NCI-H69 (cell line): ENCODE measurements at places on chromosomes 5 and 9.

DNA sequence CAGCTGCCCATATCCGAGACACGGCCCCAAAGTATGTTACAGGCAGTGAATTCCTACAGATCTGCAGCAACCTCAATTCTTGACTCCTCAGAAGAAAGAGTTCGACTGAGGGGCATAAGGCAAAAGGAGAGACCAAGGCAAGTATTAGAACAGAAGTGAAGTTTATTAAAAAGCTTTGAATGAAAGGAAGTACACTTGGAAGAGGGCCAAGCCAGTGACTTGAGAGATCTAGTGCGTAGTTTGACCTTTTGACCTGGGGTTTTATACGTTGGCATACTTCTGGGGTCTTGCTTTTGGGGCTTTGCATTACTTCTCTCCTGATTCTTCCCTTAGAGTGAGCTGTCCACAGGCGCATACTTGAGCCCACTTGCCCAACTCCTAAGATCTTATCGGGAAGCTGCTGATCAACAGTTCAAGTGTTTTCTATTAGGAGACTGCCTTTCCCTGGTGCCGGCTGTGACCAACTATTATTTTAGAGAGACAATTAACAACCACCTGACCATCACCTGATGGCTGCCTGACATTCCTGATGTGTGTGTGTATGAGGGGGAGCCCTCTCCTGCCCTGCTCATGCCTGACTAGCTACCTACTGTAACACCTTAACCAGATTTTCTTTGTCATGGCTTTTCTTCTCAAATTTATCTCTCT lies 1.5 kb upstream of the DEPDC1B start:
- DNase-seq = peak; percentile 37

DNA sequence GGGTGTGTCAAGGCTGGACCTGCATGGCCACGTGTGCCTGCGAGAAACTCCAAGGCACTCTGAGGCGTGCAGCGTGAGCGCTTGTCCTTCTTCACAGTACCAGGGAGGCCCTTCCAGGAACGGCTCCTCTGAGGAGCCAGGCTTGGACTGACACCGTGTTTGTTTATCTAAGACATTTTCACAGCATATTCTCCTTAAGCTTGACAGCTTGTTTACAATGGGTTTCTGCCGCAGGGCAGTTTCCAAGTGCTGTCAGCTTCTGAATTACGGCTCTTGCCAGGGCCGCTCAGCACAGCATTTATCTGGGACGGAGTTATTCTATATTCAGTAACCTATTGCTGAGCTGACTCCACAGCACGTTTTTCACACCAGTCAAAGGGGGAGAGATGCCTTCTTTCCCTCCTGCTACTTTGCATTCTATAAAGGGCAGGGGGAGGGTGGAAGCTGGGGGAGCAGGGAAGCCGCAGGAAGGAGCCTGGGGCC lies 98.4 kb downstream of the LMNB1 start:
- peak; percentile 61 for DNase-seq

- no peak for DNase-seq
Measured at GRCh38 chr5:161311146-161311708, 235.3 kb downstream of the GABRB2 start.

- DNase-seq = no peak
Measured at GRCh38 chr5:143506836-143507552, 103.5 kb upstream of the NR3C1 start.

GRCh38 chr9:36550135-36550534 lies 22.6 kb upstream of the MELK start:
- DNase-seq = no peak

DNA sequence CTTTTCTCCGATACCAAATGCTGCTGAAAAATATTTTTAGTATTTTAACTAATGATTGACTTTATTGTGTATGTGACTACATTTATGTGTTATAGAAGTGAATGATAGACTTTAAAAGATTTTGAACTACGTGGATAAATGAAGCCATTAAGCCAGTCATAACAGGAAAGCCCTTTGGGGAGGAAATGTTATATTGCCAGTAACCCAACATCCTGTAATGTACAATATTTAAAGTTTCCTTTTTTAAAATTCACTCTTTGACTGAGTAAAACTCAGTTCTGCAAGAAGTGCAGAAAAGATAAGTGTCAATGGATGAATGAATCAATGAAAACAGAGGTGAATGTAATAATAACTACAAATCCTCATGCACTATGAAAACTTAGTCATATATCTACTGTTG lies 102.6 kb upstream of the TLE4 start:
- DNase-seq = no peak

DNA sequence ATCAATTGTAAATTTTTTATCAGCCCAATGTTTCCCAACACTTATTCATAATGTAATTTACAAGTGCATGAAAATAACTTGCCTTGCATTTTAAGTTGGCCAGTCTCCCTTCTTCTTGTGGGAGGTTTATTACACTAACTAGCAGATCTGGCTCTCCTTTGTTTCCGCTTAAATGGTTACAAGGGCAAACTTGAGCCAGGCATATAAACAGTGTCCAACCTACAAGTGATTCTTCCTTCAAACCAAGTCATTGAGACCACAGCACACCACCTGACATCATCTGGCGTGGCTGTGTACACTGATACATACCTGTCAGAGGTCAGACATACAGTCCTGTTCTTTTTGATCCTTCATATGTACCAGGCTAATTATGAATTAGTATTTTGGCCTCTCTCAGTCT lies 80.1 kb downstream of the ALDH1A1 start:
- DNase-seq = peak; percentile 79

- peak; percentile 56 for DNase-seq
Measured at GRCh38 chr5:158234323-158235158, 375.6 kb upstream of the CLINT1 start.

GRCh38 chr5:139137697-139138096 lies 60.5 kb downstream of the SIL1 start:
- DNase-seq = peak; percentile 91

DNA sequence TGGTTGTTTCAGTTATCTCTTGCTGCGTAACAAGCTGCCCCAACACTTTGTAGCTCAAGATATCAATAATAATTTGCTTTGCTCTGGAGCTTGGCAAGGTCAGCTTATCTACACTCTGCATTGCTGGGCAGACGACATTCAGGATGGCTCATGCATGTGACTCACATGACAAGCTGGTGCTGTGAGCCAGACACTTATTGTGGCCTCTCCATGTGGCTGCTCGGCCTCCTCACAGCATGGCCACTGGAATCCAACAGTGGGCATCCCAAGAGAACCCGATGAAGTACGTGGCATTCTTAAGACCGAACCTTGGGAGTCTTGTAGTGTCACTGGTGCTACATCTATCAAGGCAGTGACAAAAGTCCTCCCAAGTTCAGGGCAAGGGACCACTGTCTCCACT lies 94.2 kb upstream of the MVB12B start:
- no peak for DNase-seq

GRCh38 chr9:127388037-127388855 lies 8.7 kb upstream of the SLC2A8 start:
- no peak for DNase-seq

DNA sequence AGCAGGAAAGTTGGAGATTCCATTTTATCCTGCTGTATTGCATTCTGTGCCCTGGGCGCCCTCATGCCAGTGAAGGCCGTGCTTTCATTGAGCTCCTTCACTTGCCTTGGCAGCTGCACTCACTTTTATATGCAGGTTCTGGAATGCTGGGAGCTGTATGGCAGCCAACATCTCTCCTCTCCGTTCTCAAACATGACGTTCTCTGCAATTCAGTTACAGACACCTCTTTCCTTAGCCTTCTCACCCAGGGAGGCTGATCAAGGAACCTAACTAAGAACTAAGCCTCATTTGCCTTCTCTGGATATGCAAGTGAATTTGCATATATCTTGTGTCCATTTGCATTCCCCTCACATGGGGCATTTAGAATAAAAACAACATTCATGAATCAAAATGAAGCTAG lies 29.4 kb upstream of the PURA start:
- no peak for DNase-seq

DNA sequence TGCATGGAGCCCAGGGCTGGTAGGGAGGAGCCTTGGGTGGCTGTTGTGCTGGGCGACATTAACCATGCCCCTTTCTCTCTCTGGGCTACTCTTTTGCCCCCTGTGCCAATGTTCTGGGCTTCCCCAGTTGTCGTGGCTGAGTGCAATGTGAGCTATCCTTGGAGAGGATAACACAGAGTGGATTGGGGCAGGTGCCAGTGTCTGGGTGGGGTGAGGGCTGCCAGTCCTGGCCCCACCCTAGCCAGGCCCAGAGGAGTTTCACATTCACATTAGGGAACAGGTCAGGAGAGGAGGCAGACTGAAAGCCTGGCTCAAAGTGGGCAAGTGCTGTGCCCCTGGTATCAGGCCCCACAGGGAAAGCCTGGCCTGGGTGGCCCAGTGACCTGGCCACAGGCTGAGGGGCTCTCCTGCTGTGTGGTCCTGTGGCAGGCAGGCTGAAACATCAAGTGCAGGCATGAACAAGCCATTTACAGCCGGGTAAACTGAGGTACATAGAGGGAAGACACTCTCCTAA lies 7.5 kb upstream of the NDST1 start:
- no peak for DNase-seq
